ENCODE measurements at places on chromosomes 5 and 9. TPM values are rescaled to one million over a fixed set of nuclear protein-coding genes. Genes with fewer than 3 reads are reported as not detected.

Gene MYO10
- 1.7 TPM for total RNA-seq

Gene WHRN
- 2.1 TPM for total RNA-seq

Gene PTGES2
- 59.2 TPM for total RNA-seq

DNA sequence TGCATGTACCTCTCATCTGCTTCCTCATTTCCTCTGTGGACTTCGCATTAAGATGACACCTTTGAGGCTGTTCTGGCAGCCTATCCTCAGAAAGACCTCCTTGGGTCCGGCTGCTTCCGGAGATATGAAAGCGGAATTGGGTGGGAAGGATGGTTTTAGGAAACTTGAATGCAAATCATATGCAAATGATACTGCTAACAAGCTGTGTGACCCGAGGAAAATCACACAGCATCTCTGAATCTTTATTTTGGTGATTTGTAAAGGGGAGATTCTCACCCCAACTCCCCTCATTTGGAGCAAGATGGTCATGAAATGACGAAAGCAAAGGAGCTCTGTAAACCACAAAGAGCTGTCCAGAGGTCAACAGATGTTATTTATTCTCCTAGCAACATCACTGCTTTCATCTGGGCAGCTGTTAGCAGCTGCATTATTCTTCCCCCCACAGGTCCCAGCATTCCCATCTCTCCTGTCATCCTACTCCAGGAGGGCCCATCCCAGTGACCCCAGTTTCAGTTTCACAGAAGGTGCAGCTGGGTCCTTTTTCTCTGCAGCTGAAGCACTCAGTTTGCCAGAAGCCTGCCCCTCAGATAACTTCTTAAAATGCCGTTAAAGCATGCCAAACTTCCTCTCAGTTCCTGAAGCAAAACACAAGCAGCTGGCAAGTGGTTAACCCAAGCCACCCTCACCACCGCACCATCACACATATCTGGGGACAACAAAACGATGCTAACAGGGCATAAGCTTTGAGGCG is 269.5 kb downstream of the SEC61B start:
- no peak for DNase-seq

DNA sequence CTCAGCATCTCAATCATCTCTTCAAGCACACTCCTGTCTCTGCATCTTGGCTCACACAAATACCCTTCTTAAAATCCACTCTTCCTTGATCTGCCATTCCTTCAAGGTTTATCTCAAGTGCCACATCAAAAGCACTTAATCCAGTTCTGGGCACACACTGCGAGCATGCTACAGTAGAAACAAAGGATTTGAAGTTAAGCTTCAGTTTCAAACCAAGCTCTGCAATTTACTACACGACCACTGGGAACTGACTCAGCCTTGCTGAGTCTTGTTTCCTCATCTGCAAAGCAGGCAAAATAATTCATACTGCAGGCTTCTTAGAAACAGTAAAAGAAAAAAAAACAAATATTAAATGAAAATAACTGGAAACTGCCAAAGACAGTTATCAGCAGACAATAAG is 50.5 kb upstream of the CTNNAL1 start:
- no peak for DNase-seq

DNA sequence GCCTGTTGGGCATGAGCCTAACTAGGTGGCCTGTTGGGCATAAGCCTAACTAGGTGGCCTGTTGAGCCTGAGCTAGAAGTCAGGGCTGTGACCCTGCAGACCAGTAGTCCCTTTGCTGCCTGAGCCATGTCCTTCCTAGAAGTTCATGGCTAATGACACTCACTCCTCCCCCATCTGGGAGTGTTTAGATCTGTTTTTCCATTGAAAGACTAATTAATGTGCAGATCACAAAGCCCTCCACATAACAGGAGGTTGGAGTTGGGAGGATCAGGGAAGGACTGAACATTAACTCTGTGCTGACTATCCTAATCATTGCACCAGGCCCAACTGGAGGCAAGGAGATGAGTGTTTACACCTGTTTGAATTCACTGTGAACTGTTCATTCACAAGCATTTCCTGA is 27.6 kb downstream of the SLC25A48 start:
- no peak for DNase-seq

- DNase-seq = no peak
Observed at GRCh38 chr5:7075470-7075869, 320.5 kb upstream of the ADCY2 start.

- DNase-seq = no peak
Observed at GRCh38 chr5:143569722-143570567, 166.5 kb upstream of the NR3C1 start.

GRCh38 chr5:173493040-173493439 is 123.4 kb downstream of the BOD1 start:
- no peak for DNase-seq

GRCh38 chr9:127990554-127990953 is 9.8 kb upstream of the EEIG1 start:
- DNase-seq = no peak

DNA sequence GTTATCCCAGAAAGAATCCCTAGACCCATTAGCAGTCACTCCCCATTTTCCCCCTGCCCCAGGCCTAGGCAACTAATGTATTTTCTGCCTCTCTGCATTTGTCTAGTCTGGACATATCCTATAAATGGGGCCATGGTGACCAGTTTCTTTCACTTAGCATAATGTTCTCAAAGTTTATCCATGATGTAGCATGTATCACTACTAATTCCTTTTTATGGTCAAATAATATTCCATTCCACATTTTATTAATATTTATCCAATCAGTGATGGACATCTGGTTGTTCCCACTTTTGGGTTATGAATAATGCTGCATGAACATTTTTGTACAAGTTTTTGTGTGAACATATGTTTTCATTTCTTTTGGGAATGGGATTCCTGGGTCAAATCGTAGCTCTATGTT is 1.5 kb downstream of the FCHO2 start:
- no peak for DNase-seq

DNA sequence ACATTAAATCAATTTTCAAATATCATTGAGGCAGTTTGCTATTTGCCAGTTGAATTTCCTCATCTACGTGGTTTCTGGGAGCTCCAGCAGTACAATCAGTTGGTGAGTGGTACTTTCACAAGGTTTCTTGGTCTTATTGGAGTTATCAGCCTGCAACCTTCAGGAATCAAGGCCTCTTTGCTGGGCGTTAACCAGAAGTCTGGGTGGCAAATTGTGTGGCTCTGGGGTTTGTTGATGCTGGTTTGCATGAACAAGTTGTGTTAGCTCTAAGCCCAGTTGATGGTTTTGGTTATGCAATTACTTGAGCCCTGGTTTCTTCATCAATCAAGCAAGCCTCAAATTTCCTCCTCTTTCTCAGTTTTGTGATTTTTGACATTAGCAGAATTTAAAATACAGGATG is 152.9 kb upstream of the ANKRD55 start:
- no peak for DNase-seq
